ENCODE measurements at places on chromosomes 3 and 15.
A peak's percentile ranks its signal among the peaks of the same experiment; 100 is the strongest.

GRCh38 chr15:37101980-37102304, 1.6 kb upstream of the MEIS2 start:
- DNase-seq, result peak; percentile 51

DNA sequence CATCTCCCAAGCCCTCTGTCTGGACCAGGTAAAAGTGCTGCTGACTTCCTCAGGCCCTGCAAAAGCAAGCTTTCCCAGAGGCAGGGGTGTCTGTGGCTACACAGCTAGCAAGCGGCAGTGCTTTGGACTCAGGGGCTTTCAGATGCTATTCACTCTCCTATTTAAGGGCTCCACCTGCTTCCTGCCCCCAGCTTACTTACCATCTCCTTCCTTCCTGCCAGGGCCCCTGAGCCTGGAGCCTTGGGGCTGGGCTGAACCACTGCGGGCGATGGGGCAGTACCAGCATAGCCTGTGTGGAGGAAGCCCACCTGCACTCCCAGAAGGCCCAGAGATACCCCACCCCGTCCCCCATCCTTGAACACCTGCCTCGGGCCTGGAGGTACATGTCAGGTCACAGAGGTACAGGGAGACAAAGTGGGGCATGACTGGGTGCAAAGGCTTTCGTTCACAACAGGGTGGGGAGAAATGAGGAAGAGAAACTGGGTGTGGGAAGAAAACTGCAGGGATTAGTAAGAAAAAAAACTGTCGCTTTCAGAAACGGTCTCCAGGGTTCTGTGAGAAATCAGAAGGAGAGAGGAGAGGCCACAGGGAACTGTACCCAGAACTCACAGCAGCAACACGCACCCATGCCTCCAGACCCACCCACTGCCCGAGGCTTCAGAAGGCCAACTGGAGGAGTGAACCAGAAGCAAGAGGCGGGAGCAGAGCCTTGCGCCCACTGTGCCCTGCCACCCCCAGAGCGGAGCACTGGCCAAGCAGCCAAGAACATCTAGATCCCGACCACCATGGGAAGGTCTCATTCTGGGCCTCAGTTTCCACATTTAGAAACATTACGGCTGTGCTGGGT, 49.5 kb downstream of the CCDC12 start:
- no peak for DNase-seq

GRCh38 chr15:101652786-101653430, 727 bp upstream of the TM2D3 start:
- no peak for DNase-seq

DNA sequence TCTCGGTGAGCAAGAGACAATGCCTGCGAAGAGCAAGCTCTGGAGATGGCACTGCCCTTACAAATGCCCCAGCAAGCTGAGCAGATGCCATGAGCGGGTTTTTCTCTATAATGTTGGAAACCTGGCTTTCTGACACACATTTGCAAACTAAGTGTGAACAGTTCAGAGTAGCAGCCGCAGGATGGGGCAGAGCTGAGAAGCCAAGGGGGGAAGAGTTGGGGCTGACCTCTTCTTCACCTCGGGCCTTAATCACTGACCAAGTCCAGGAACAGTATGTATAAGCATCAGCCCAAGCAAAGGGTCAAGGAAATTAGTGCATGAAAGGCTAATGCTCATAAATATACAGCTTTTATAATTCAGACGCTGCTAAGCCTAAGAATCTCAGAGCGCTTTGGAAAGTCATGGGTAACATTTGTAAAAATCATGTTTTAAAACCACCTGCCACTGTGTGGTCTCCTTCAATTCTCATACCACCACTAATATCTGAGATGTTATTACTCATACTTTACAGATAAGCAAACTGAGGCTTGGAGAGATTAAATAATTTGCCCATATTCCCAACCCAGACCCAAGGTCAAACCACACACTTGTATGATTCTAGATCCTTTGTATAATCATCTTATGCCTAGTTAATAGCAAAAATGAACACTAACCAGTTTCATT, 603.4 kb downstream of the FOXP1 start:
- no peak for DNase-seq

- DNase-seq, result no peak
These were observed 1.6 kb downstream of the RUVBL1 start for GRCh38 chr3:128122013-128122412.

GRCh38 chr3:30747771-30748281, 141.4 kb downstream of the TGFBR2 start:
- DNase-seq, result peak; percentile 63

DNA sequence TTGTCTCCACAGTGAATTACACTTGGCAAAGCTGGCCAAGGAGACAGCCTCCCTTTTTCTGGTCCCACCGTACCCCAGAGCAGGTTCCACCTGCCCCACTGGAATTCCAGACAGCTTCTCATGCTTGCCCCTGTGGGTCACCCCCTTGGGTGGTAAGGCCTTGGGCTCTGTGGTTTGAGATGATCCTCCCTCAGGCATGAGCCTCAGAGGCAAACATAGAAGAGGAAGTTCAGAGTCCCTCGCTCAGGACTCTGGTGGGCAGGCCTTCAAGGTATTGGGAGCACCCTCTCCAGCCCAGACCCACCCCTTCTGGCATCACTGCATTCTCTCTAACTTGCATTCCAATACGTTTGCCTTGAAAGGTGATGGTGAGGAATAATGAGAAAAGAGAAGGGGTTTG, 17.6 kb upstream of the UBA7 start:
- DNase-seq, result no peak

DNA sequence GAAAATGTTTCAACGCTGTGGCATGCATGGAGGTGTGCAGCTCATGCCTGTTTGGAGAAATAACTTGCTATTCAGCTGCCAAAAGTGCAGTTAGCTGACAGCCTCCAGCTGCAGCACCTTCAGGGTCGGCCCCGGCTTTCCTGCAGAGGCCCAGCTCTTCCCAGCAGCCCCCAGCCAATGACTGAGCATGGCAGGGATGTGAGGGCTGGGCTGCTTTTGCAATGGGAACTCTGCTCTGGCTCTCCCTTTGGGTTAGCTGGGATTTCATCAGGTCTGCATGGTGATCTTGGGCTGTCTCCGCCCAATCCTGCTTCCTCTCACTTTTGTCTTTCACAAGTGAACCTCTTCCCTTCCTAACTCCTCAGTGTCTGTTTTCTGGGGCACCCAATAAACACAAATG, 396.6 kb downstream of the EPHB1 start:
- no peak for DNase-seq
